Stimulated activated CD4-positive, alpha-beta T cell treated with anti-CD3 and anti-CD28 coated beads, TNF-alpha, amount 100 ng/mL, for 48 hours (primary cell): ENCODE measurements at places on chromosomes 16 and 17.

GRCh38 chr16:52568983-52569690, 22.2 kb upstream of the TOX3 start:
- DNase-seq: no peak

DNA sequence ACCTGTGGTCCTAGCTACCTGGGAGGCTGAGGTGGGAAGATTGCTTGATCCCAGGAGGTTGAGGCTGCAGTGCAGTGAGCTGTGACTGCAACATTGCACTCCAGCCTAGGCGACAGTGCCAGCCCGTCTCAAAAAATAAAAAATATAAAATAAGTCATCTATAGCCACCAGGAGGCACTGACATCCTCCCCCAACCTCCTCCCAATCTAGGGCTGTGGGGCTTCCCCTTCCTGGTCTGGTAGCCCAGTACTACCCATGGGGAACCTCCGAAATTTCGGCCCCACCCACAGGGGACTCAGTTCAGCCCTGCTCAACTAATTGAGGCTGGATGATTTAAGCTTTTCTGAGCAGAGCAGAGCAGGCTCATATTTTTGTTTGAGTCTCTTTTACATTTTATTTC, 3.2 kb downstream of the ZSCAN10 start:
- peak; percentile 49 for DNase-seq

GRCh38 chr17:34764716-34765115, 185.3 kb downstream of the TMEM132E start:
- no peak for DNase-seq

- DNase-seq: no peak
These were observed 81.8 kb downstream of the WDR59 start for GRCh38 chr16:74903120-74903519.

- DNase-seq: no peak
These were observed 12.8 kb upstream of the CHMP6 start for GRCh38 chr17:80978499-80979497.

- no peak for DNase-seq
These were observed 160.3 kb upstream of the DYNLRB2 start for GRCh38 chr16:80380514-80380913.

DNA sequence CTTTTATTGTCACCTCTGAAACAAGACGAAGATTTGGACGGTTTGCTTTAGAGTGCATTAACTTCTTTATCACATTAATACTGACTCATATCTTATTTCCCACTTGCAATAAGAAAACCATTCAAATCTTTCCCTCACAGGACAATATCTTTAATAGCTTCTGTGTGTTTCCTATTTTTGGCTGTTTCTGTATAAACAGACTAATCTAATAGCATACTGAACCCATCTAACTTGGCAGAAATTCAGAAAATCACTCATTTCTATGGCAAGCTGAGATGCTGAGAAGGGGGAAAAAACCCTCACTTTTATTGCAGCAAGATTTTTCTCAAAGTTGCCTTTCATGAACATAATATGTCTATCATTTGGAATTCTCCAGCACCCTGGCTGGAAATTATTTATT, 524.9 kb downstream of the WWOX start:
- DNase-seq: no peak

DNA sequence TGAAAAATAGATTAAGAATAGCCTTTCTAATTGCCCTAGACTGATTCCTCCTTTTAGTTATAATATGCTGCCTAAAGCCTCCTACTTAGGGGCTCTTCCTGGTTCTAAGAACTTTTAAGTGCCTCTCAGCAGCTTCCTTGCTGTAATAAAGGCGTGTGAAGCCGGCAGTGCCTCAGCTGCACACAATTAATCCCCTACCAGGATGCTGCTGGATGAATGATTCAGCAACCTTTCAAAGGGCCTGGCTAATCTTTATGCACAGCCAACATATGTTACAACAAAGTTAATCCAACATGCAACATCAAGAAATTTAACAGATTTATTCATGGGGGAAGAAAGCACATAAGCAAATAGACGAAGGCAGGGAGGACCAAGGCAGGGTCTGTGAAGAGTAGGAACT, 145.2 kb downstream of the PMP22 start:
- no peak for DNase-seq

GRCh38 chr16:5527817-5528216, 430.2 kb upstream of the EEF2KMT start:
- DNase-seq: no peak

GRCh38 chr16:89167425-89167941, 4.1 kb upstream of the CDH15 start:
- peak; percentile 93 for DNase-seq

DNA sequence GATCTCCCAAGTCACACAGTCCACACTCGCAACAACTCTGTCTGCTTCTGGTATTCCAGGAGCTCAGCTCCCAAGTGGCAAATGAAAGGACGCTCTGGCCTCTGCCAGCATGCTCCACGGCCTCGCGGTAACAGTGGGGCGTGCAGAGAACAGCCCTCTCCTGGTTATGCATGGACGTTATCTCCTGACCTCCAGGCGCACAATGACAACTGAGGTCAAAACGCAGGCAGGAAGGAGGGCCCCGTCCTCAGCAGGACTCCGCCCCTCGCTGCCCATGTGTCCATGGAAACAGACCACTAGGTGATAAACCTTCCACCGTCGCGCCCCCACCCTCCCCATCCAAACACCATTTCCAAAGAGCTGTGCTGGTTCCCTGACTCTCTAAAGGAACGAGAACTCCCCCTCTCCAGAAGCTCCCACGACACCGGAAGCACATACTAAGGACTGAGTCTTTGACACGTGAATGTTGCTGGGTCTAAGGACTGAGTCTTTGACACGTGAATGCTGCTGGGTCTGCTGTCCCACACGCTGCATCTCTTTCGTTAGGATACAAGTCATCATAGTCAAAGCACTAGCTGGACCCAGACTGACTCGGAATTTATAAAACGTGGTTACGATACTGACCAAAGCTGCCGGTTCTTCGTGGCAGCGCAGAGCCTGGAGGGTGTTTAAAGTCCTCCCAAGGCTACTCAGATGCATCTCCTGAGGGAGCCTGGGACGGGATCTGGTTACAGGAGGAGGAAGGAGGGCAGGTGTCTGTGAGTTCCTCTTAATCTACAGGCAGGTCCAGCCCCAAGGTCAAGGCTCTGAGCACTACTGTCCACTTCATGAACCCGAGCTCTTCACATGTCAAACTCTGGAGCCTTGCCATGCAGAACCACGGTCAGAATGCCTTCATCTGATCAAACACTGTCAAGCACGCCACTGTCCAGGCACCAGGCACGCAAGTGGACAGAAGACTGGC, 43.9 kb downstream of the KLHDC4 start:
- no peak for DNase-seq

DNA sequence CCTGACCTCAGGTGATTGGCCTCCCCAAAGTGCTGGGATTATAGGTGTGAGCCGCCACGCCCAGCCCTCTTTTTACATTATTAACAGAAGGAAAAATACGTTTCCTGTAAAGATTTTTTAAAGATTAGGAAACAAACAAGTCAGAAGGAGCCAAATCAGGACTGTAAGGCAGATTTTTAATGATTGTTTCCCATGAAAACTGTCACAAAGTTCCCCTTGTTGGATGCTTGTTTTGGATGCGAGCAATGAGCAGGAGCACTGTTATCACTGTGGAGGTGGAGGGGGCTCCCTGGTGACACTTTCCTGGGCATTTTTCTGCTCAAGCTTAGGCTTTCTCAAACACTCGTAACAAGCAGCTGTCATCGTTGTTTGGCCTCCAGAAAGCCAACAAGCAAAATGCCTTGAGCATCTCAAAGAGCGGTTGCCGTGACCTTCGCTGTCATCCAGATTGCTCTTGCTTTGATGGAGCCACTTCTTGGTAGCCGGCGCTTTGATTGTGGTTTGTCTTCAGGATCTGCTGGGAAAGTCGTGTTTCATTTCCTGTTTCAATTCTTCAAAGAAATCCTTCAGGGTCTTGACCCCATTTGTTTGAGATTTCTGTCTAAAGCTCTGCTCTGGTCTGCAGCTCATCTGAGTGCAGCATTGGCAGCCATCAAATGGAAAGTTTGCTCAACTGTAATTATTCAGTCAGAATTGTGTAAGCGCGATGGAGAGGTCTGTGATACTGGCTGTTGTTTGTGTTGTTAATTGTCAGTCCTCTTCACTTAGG, 128.7 kb downstream of the RPTOR start:
- no peak for DNase-seq

GRCh38 chr16:51941412-51941811, 605.5 kb downstream of the TOX3 start:
- no peak for DNase-seq

DNA sequence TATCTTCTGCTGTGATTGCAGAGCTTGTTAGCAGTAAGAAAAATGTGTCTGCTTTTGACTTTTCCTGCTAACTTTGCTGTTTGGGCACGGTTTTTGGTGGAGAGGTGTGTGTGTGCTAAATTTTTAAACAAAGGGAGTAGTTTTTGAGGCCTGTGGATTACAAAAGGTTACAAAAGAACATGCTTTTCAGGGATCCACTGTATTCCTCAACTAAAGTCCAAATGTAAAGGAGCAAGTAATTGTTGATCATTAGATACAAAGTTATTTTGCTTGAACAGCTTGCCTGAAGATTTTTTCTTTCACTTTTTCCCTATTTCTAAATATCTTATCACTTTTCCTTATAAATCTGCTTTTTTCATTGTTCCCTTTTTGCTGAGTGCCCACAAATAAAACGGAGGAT, 2.0 kb downstream of the KPNB1 start:
- no peak for DNase-seq

GRCh38 chr16:47627721-47628120, 166.6 kb downstream of the PHKB start:
- no peak for DNase-seq

DNA sequence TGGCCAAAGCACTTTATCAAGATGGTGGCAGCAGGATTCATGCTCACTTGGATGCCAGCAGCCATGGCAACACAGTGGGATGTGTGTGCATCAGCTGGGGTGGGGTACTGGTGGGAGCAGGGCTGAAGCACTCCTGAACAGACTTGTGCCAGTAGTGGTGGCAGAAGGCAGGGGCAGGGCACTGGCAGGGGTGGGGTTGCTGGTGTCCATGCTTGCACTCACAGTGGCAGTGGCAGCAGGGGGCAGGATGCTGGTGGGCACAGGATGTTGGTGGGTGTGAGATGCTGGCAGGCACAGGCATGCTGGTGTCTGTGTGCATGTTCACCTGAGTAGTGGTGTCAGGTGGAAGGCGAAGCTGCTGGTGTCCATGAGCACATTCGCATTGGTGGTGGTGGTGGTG, 161.0 kb upstream of the PMFBP1 start:
- DNase-seq: no peak

- no peak for DNase-seq
These were observed 43.5 kb downstream of the SCPEP1 start for GRCh38 chr17:57021226-57021940.

- no peak for DNase-seq
These were observed 45.6 kb downstream of the METRNL start for GRCh38 chr17:83124871-83125514.

DNA sequence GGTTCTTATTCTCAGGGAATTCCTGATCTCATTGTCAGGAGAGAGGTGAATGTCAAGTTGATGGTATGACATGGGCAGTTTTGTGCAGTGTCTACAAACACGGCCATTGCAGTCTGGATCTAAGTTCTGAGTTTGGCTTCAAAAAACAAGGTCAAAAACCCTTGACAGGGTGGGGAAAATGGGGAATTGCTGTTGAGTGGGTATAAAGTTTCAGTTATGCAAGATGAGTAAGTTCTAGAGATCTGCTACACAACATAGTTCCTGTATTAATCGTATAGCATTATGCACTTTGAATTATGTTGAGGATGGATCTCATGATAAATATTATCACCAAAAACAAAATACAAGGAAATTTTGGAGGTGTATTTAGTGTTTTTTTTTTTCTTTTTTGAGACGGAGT, 36.6 kb upstream of the CARMIL2 start:
- no peak for DNase-seq

DNA sequence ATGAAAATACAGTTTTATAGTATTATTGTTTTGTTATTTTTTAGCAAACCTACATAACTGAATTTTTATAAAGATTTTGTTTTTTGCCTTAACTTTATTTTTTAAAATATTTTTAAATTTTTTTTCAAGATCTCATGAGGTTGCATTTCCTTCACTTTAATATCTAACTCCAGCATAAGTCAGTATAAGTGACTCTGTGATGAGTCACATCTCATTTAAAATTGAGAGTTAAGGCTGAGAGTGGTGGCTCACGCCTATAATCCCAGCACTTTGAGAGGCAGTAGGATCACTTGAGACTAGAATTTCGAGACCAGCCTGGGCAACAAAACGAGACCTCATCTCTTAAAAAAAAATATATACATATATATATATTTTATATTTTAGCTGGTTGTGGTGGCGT, 44.0 kb downstream of the NLK start:
- no peak for DNase-seq

GRCh38 chr16:64138621-64139020, 983.2 kb downstream of the CDH11 start:
- DNase-seq: no peak

- DNase-seq: no peak
These were observed 30.1 kb downstream of the LCMT1 start for GRCh38 chr16:25141648-25142047.

- DNase-seq: no peak
These were observed 30.4 kb upstream of the SBK1 start for GRCh38 chr16:28261942-28262341.

GRCh38 chr16:87939562-87940423, 3.5 kb upstream of the CA5A start:
- no peak for DNase-seq

DNA sequence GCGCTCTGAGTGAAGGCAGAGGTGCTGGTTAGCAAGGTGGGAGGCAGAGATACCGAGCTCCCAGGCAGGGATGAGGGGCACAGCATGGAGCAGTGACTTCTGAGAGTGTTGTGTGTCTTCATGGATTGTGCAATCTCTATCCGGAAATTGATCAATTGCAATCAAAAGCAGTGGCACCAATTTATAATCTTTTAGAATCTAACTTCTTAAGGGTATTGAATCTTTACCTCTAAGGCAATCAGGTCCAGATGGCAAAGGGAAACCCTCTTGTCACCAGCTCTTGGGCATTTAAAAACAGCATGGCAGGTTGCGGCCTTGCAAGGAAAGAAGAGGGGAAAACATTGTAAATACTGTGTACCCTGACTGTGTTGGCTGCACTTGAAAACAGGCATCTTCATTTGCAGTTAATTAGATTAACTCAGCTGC, 58.0 kb upstream of the MRTFB start:
- DNase-seq: no peak

- no peak for DNase-seq
These were observed 1.5 kb upstream of the NEURL4 start for GRCh38 chr17:7330638-7331015.

DNA sequence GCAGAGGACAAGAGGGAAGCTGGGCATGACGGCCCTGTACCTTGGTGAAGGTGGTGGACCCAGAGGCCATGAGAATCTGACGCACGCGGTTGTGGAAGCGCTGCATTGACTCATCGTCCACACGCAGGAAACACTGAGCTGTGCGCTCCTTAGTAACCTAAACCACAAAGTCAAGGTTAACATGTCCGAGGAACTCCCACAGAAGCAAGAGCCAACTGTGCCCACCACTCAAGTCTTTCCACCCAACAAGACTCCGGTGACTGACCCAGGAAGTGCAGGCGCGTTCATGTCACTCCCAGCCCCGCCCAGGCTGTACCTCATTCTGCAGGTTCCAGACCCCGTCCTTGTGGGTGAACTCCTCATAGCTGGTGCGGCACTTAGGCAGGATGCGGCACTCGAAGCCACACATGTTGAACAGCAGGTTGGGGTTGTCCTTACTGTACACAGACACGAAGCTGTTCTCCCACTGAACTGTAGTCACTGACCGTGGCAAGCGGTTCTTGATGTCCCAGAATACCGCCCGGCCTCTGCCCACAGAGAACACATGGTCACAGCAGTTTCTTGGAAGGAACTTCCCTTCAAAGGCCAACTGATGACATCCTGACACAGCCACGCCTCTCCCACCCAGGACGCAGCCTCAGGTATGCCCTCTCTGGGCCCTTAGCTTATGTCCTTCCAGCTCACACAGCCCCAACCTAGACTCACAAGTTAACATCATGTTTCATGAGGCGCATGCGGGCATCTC, 11.5 kb downstream of the PRPF8 start:
- no peak for DNase-seq
